MCF 10A (cell line): ENCODE measurements at places on chromosomes 1 and 21. TPM values are rescaled to one million over a fixed set of nuclear protein-coding genes. Genes with fewer than 3 reads are reported as not detected.
A peak's percentile ranks its signal among the peaks of the same experiment; 100 is the strongest.

DNA sequence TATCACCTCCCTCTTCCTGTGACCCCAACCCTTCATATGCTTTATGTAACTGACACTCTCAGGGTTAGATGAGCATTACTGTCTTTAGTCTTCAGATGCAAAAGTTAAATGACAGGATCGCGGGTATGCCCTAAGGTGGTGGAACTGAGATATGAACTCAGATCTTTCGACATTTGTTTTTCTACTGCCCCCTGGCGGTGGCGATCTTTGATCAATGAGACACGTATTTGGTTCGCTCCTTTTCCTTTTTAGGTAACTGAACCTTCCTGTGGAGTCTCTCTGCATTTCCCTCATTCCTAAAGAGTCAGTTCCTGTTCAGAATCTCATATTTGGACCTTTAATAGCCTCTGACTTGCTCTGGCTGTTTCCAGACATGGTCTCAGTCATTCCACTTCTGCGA is 47.8 kb upstream of the ZP4 start:
- peak; percentile 61 for DNase-seq
- H3K27me3 ChIP-seq = no peaks in the 10 kb centered on the region
- H3K4me3 ChIP-seq = no peak overlapping the region

DNA sequence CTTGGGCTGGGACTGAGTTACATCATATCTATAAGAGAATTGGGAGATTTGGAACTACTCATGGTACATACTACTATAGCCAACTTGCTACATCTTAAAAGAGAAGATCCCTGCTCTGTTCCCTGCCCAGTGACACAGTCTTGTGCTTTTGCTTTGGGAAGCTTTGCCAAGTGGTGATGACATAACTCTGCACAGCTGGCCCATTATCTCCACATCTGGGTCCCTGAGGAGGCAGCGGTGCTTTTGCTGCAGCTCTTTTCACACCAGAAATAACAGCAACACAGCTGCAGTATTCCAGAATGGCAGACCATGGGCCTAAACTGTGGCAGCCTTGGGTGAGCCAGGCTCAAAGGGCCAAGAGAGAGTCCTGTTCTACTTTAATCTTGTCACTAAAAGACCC is 296.0 kb downstream of the HHAT start:
- H3K27me3 ChIP-seq = no peaks in the 10 kb centered on the region
- H3K36me3 ChIP-seq = peaks cover 4% of the 10 kb centered on the region
- no peak overlapping the region for H3K27ac ChIP-seq
- DNase-seq = no peak
- H3K4me3 ChIP-seq = no peak overlapping the region
- H3K4me1 ChIP-seq = no peaks in the 10 kb centered on the region

DNA sequence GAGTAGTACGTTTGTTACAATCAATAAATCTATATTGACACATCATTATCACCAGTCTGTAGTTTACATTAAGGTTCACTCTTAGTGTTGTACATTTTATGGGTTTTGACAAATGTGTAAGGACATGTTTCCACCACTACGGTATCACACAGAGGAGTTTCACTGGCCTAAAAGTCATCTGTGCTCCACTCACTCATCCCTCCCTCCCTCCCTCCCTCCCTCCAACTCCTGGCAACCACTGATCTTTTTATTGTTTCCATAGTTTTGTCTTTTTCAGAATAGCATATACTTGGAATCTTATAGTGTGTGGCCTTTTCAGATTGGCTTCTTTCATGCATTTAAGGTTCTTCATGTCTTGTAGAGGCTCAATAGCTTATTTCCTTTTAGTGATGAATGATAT is 44.1 kb upstream of the RHOU start:
- H3K4me3 ChIP-seq = no peak overlapping the region
- peaks cover 7% of the 10 kb centered on the region for H3K36me3 ChIP-seq
- no peaks in the 10 kb centered on the region for H3K27me3 ChIP-seq

DNA sequence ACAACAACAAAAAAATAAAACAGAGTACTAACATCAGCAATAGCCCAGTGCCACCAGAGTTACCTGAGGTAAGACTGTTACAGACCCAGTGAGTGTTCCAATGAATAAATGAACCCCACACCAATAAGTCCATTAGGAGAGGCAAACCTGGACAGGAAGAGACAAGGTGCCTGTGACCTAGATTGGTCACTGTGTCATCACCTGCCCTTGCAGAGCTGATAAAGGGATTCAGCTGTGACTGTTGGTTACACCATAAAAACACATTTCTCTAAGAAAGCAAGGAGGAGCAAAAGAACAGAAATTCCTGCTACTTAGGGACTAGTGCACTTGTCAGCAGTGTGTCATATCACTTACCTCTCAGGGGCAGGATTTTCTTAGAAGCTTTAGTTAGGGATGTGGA is 37.5 kb downstream of the CD2 start:
- no peaks in the 10 kb centered on the region for H3K36me3 ChIP-seq
- H3K4me1 ChIP-seq = no peaks in the 10 kb centered on the region
- no peak overlapping the region for H3K27ac ChIP-seq
- no peak overlapping the region for H3K4me3 ChIP-seq
- peaks cover 49% of the 10 kb centered on the region for H3K27me3 ChIP-seq

GRCh38 chr1:108082001-108082400 is 117.0 kb upstream of the VAV3 start:
- DNase-seq = no peak
- no peaks in the 10 kb centered on the region for H3K36me3 ChIP-seq
- no peak overlapping the region for H3K27ac ChIP-seq

- H3K27me3 ChIP-seq = no peaks in the 10 kb centered on the region
- no peak overlapping the region for H3K27ac ChIP-seq
- no peak overlapping the region for H3K4me3 ChIP-seq
- no peaks in the 10 kb centered on the region for H3K36me3 ChIP-seq
- H3K4me1 ChIP-seq = no peaks in the 10 kb centered on the region
Observed at GRCh38 chr1:217059401-217059800, 336.2 kb upstream of the ESRRG start.

- H3K4me1 ChIP-seq = no peaks in the 10 kb centered on the region
- no peak overlapping the region for H3K4me3 ChIP-seq
- no peak for DNase-seq
Observed at GRCh38 chr1:246537441-246537840, 28.6 kb downstream of the TFB2M start.

DNA sequence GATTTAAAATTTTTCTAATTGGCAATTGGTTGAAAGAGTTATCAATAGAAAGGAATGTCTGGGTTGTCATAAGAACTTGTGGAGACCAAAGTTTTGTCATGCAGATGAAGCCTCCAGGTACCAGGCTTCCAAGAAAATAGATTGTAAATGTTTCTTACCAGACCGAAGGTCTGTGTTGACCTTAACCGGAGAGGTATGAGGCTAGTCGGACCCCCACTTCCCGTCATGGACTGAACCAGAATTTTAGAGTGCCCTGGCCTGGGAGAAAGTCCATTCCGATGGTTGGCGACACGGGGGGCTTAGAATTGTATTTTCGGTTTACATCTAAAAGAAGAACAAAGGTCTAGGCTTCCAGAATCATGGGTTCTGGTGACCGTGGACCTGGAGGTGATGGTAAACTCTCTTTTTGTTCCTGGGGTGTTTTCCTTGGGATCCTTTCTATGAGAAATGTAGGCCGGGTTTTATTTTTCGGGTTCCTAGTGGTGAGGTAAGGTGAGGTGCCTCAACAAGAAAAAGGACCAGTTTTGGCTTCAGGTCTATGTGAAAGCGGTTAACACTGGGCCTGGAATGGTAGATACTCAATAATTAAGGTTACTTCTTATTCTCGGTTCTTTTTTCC is 405 bp upstream of the UHMK1 start:
- peaks cover 25% of the 10 kb centered on the region for H3K36me3 ChIP-seq
- H3K4me3 ChIP-seq = peak overlapping the region; percentile 91
- peak overlapping the region; percentile 82 for H3K27ac ChIP-seq
- DNase-seq = no peak
- H3K4me1 ChIP-seq = peaks cover 12% of the 10 kb centered on the region
- peaks cover 15% of the 10 kb centered on the region for H3K27me3 ChIP-seq

DNA sequence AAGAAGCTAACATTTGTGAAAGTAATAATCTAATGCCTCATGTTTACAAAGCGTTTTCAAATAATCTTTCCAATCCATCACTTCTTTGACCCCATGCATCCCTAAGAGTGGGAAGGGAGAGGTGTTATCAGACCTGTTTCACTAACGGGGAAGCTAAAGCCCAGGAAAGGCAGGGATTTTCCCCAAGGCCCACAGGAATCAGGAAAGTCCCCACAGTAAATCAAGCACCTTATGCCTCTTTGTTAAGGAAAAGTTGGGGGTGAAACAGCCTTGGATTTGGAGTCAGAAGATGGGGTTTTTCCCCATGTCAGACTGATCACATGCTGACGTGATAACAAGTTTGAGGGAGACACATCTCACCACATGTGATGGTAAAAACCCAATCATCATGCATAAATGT is 20.0 kb upstream of the ANGPTL7 start:
- no peak overlapping the region for H3K4me3 ChIP-seq
- H3K36me3 ChIP-seq = peaks cover 22% of the 10 kb centered on the region
- H3K27me3 ChIP-seq = no peaks in the 10 kb centered on the region
- DNase-seq = no peak

GRCh38 chr1:194347200-194347599 is 1160.8 kb upstream of the B3GALT2 start:
- no peaks in the 10 kb centered on the region for H3K36me3 ChIP-seq
- H3K4me3 ChIP-seq = no peak overlapping the region
- no peaks in the 10 kb centered on the region for H3K4me1 ChIP-seq
- no peak for DNase-seq
- no peaks in the 10 kb centered on the region for H3K27me3 ChIP-seq

DNA sequence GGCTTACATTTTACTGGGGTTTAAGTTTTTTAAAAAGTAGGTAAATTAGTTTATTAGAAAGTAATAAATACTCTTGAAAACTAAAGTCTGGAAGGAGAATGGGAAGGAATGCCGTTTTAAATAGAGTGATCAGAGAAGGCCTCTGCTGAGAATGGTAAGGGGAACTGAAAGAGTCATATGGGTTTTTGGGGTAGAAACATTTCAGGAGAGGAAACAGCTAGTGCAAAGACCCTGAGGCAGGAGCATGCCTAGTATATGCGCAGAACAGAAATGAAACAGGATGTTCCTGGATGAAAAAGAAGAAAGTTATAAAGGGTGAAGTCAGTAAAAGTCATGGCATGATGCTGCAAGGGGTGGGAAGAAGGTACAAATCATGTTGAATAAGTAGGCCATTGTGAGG is 38.9 kb downstream of the ZC3H11B start:
- H3K36me3 ChIP-seq = no peaks in the 10 kb centered on the region
- no peak overlapping the region for H3K27ac ChIP-seq
- DNase-seq = no peak
- no peak overlapping the region for H3K4me3 ChIP-seq
- H3K4me1 ChIP-seq = no peaks in the 10 kb centered on the region

GRCh38 chr21:32412162-32413014 is at the start of gene EVA1C:
Gene EVA1C (plus strand): TSS chr21:32412706. CDS start chr21:32412854, 148 bp downstream.
- peaks cover 44% of the 10 kb centered on the region for H3K4me1 ChIP-seq
- H3K4me3 ChIP-seq = peak within 1 kb of the TSS; percentile 97
- H3K27ac ChIP-seq = peak within 1 kb of the TSS; percentile 87
- H3K36me3 ChIP-seq = peaks cover 15% of the 10 kb centered on the region

- peaks cover 58% of the 10 kb centered on the region for H3K36me3 ChIP-seq
- H3K4me1 ChIP-seq = peaks cover 66% of the 10 kb centered on the region
- H3K4me3 ChIP-seq = no peak overlapping the region
- no peak for DNase-seq
Observed at GRCh38 chr1:214458541-214458940, 92.9 kb downstream of the PTPN14 start.

DNA sequence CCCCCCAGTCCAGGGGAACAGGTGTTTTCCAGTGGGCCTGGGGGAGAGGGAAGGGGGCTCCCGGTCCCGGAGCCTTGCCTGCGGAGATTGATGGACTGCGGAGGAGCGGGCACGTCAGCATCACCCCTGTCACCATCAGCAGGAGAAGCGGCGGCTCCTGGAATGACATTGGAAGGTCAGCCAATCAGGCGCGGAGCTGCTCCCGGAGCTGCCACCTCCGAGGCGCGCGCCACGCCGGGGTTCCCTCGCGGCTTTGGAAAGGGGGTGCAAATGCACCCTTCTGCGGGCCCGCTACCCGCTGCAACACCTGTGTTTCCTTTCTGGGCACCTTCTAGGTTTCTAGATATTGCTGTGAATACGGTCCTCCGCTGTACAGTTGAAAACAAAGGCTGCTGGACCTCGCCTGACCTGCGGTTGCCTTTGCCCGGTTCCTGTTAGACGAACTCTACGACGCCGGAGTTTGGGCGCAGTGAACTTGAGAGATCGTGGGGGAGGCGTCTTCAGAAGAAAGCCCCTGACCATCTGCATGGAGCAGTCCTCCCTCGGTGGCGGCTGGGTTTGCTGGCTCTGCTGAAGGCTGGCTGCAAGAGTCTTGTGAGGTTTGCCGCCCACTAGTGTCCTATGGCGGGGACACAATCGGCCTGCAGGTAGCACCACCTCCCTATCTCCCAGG is 5.3 kb downstream of the DSCAM start:
- no peaks in the 10 kb centered on the region for H3K27me3 ChIP-seq
- peaks cover 6% of the 10 kb centered on the region for H3K4me1 ChIP-seq
- no peaks in the 10 kb centered on the region for H3K36me3 ChIP-seq
- no peak overlapping the region for H3K27ac ChIP-seq

DNA sequence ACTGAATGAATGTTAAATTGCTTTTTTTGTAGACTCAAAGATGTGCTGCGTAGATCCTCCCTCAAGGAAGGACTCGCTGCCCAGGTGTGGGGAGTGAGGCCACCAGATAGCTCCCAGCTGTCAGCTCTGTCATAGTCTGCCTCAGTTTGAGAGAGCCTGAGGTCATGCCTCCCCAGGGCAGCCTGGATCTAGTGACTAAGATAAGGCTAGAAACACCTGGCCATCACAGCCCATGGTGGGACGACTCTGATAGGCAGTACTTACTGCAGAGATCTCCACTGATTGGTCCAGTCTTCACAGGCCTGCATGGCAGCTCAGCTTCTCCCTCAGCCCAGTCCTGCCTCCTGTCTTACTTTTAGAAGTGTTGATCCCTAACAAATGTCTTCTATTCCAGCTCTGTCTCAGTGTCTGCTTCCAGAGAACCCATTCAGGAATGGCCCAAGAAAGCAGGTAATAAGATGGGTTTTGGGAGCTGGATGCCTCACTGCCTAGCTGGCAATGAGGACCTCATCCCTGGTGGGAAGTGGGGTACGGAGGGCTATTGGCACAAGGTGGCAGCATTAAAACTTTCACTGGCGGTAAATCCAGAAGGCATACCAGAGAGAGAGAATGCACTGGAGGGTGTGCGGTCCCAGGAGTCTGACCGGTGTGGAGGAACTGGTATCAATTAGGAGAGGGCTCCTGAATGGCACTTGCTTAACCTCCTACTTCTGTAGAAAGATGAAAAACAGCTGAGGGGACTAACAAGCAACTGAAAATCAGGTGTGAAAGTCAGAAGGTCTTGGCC is 55.3 kb upstream of the GPR37L1 start:
- no peaks in the 10 kb centered on the region for H3K36me3 ChIP-seq
- no peak overlapping the region for H3K4me3 ChIP-seq
- peaks cover 6% of the 10 kb centered on the region for H3K4me1 ChIP-seq
- no peak for DNase-seq

The ZBTB8A gene
- total RNA-seq = 11.5 and 15.1 TPM in 2 replicates

The ARV1 gene
- total RNA-seq = 41.8 and 51.8 TPM in 2 replicates

The CD101 gene
- total RNA-seq = 0.37 and 0.42 TPM in 2 replicates

The COA7 gene
- total RNA-seq = 28.0 and 38.9 TPM in 2 replicates

The LCE2B gene
- total RNA-seq = not detected in 2 replicates

The FYB2 gene
- not detected in 2 replicates for total RNA-seq
